CD8-positive, alpha-beta memory T cell (primary cell): ENCODE measurements at places on chromosomes 1 and 21.
A peak's percentile ranks its signal among the peaks of the same experiment; 100 is the strongest.

DNA sequence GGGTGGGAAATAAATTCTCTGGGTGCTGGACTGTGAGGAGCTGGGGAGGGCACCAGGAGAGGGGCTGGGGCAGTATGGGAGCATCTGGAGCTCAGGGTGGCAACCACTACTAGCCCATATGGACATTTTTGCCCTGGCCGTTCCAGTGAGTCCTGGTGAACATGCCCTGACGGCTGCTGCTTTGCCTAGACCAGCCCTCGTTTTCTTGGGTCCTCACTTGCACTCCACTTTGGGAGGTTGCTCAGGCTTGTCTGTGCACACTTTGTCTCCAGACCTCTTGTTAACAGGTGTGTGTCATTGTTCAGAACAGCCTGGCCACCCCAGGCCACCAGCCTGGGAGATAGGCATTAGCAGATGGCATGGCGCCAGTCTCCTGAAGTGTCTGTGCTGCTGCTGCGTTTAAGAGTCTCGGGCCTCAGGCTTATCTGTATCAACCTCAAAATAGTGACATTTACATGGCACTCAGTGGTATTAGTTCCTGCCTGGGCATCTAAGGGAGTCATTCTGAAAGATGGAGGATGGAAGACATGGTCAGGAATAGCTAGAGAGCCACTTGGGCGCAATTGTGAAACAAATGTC is 190.5 kb downstream of the PTPRU start:
- no peak for DNase-seq

DNA sequence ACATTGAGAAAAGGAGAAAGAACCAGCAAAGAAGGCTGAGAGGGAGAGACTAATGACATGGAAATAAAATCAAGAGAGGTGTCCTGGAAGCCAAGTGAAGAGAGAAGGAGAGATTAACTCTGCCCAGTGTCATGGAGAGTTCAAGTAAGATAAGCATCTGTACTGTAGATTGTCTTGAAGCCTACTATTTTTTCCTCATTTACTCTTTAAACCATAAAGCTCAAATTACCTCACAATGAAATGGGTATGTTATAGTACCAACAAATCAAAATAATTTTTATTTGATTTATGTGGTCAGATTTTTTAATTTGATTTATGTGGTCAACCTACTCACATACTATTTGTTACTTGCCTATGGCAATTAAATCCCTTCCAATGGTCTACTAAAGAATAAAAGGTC is 5.2 kb upstream of the PALMD start:
- DNase-seq: no peak

DNA sequence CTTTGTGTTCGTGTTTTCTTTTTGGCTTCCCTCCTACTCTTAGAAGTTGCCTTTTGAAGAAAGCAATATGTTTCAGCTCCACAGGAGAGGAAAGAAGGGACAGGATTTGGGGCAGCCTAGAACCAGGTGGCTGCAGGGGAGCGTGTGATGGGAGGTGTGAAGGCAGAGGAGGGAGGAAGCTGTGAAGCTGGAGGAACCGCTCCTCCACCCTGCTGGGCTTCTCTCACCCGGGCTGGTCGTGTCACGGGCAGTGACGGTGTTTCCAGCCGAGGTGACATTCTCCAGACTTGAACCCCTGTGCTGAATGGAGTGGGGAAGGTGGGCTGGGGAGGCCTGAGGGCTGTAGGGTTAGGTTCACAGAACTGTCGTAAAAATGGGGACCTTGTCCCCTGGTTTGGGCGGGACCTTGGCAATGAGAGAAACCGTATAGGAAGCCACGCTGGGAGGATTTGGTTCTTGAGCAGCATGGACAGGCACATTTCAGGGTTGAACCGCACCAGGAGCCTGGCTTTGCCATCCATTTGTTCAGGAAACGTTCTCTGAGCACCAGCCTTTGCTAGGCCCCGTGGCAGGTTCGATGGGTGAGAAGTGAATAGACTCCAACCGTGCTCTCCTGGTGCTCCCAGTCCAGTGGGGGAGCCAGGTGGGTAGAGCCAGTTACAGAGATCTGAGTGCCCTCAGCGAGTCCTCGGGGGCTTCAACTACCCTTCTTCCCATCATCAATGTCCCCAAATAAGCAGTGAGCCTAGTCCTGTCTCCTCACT is 103.0 kb downstream of the PRDM2 start:
- no peak for DNase-seq

- DNase-seq: no peak
These were observed 1.1 kb downstream of the THEM4 start for GRCh38 chr1:151908228-151908691.

DNA sequence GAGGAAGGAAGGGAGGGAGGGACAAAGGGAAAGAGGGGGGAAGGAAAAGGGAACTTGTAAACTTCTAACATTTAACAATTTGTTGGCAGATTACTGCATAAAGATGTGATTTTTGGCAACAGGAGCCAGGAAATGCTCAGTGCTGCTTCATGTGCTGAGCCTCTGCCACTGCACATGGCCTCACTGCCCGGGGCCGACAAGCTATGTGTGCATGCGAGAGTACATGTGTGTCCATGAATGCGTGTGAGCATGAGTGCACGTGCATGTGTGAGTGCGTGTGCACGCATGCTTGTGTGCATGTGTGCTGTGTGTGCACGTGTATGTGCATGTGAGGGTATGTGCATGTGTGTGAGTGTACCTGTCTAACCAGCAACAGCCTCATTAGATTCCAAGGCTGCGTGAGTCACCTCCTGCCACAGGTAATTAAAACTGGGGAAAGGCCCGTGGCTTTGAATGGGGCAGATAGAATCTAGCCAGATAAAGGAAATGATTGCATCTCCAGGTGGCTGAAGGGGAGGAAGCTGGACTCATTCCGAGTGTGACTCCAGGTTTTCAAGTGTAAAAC is 41.4 kb upstream of the TSPEAR start:
- DNase-seq: no peak

DNA sequence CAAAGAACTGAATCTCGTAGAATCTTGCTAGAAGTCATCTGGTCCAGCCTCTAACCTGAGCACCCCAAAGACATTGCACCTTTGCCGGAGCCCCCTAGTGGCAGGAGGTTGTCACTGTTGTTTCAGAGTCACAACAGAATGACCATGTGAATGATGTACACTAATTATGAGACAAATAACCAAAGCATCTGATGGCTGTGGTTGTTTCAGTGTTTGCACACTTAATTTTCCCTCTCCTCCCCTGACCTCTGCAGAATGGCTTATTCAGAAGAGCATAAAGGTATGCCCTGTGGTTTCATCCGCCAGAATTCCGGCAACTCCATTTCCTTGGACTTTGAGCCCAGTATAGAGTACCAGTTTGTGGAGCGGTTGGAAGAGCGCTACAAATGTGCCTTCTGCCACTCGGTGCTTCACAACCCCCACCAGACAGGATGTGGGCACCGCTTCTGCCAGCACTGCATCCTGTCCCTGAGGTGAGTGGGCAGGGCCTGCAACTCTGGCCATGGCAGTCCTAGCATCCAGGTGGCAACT is 26.4 kb downstream of the TRAF5 start:
- DNase-seq: peak; percentile 43

GRCh38 chr1:184456189-184456588 is 69.4 kb downstream of the C1orf21 start:
- no peak for DNase-seq

DNA sequence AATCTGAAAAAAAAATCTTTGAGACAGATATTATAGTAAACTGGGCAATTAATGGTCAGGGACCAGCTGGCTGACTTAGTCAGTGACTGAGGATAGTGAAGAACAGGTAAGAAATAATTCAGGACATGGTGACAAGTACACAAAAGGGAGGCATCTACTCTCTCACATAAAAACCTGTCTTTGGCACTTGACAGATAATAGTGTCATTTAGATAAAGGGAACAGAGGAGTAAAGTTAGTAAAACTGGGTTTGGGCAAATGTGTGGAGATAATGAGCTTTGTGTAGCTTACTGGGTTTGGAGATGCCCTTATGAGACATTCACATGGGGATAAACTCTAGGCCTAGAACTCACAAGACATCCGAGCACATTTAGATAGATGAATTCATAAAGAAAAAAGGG is 4.0 kb downstream of the SSX2IP start:
- no peak for DNase-seq

DNA sequence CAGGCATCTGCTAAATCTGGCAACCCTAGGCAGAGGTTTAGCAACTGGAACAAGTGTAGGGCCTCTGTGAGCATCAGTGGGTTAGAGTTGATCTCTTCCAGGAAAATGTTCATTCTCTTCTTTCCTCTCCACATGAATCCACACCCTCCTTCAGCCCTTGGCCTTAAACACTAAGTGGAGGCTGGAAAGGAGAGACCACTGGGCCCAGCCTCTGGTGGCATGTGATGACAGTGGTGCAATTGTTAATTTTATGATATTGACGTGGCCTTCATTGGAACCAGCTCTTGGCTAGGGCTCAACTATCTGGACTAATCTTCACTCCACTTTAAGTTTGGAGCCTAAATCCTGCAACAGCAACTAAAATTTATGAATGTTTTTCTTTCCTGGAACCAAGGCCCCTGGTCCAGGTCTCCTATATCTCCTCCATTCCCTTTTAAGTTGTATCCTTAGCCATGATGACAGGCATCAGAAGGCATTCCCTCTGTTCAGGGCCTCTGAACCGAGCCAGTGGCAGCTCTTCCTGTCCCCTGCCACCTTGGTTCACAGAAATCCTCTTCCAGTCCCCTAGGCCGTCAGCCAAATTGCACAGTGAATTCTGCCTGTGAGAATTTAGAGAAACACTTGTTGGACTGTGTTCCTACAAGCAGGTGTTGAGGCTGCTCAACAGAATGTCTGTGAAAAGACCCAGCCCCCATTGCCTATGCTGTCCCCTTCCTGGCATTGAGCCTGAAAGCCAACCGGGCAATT is 132.2 kb downstream of the PSMG1 start:
- DNase-seq: no peak
